Stimulated activated CD8-positive, alpha-beta memory T cell treated with anti-CD3 and anti-CD28 coated beads, Interleukin-4, amount 100 ng/mL, for 24 hours (primary cell): ENCODE measurements at places on chromosomes 7 and 10.

DNA sequence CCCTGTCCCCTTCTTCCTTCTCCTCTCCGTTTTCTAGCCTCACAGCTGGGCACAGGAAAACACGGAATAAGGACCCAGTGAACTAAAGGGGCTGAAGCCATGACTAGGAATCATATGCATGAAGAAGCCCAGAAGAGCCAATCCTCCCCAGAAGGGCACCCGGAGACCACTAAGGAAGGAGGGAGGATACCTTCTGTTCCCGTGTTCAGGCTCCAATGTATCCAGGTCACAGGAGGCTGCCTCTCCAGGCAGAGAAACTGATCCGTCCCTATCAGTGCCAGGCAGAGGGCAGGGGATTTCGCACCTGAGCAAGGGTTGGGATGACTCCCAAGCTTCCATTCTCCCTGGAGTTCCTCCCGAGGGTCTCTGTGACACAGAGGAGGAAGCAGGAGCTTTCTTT lies 246.6 kb downstream of the SNX10 start:
- no peak for DNase-seq

- no peak for DNase-seq
Measured at GRCh38 chr10:130244031-130244927, 108.1 kb downstream of the GLRX3 start.

- no peak for DNase-seq
Measured at GRCh38 chr7:22426463-22427094, 69.6 kb upstream of the RAPGEF5 start.

GRCh38 chr7:78175330-78176100 lies 376.9 kb downstream of the PHTF2 start:
- no peak for DNase-seq

DNA sequence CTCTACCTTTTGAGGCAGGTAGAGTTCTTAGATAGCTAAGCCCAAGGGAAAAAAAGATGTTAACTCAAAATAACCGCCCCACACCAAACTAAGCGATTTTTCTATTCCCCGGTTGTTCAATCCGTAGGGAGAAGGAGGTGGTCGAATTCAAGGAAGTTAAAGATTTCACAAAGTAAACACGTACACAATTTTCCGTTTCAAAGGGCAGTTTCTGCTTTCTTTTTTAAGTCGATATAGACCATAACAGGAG lies 842 bp downstream of the KBTBD2 start:
- no peak for DNase-seq

- DNase-seq, result no peak
Measured at GRCh38 chr7:66679633-66680244, 51.1 kb downstream of the KCTD7 start.

GRCh38 chr7:64886956-64887545 lies 16.0 kb upstream of the ZNF273 start:
- DNase-seq, result no peak

DNA sequence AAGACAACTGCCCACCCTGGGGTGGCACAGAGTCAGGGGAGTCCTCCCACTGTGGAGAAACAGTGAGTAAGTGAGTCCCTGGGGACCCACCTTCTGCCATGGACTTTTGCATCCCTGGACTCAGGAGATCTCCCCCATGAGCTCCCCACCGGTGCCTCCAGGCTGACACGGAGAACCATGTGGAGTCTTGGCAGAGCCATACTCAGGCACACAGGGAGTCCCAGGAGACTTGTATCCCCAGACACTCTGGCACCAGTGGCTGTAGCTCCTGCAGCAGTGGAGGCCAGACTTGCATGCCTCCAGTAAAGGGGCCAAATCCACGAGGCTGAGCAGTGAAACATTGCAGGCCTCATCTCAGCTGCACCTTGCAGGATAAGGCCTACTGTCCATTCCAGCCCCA lies 791.4 kb downstream of the PCDH15 start:
- no peak for DNase-seq
